ENCODE measurements at places on chromosomes 3 and 15.

DNA sequence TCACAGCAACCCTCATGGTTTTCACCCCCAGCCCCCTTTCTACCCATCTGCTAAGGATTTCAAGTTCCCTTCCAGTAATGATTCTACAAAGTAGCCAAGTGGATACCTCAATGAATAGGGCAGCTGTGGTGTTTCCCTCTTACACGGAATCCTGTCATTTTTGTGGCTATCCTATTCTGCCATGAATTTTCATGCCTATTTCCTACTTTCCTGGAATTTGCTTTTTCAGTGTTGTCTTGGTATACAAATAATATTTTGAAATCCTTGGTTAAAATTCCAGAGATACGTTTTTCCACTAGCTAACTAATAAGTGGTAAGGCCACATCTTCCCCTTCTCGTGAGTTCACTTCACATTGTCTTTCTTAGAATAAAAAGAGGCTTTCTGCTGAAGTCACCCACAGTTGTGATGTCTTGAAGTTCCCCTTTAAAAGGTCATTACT, 7.5 kb downstream of the ADPRH start:
- no peak for DNase-seq

GRCh38 chr15:74982183-74982582, 13.2 kb upstream of the SCAMP5 start:
- DNase-seq, result no peak

DNA sequence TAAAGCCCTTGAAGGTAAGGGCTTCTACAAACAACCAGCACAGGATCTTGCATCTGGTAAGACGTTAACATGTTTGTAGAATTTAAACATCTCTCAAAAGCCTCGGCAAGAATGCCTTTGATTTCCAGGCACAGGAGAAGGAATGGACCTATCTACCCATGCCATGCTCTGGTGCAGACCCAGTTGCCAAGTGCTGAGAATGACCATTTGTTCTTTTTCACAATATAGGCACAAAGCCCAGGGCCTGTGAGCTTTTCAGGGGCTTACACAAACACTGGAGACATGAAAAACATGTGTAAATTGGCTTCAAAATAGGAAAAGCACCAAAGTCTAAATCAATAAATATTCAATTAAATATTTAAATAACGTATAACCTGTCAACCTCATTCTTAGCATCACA, 266.9 kb upstream of the TTC14 start:
- no peak for DNase-seq

GRCh38 chr15:77070180-77070494, 772 bp downstream of the TSPAN3 start:
- DNase-seq, result no peak

DNA sequence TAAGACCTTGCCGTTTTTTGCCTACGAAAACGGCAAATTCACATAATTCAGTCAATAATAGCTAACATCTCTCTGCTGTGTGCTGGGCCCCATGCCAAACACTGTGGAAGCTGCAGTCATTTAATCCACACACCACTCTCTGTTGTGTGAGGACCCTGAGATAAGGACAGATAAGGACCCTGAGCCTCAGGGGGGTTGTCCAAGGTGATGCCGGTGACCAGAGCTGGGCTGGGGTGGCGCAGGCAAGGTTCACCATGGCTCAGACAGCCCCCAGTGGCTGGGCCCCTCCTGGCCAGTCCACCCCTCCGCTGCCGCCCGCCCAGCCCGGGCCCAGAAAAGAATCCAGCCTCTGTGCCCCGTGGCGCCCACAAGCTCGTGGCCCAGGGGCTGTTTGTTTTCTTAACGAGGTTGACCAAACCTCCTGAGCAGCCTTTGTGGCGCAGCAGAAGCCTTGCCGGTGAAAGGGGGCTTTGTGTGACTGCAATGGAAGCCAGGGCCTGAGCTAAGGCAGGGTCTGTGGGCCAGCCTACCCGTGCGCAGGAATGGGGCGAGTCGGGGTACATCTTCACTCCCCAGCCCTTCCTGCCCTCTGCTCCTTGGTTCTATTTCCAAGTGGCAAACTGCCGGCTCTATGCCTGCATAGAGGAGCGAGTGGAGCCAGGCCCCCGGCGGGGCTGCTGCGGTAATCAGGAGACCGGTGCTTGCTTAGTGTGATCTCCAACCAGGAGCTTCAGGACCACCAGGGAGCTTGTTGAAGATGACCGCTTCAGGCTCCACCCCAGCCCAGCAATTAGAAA, 4.4 kb upstream of the SNX22 start:
- DNase-seq, result no peak

- no peak for DNase-seq
Observed at GRCh38 chr15:56984681-56985481, 66.4 kb downstream of the TCF12 start.

- DNase-seq, result no peak
Observed at GRCh38 chr3:187804120-187804744, 59.0 kb upstream of the BCL6 start.

DNA sequence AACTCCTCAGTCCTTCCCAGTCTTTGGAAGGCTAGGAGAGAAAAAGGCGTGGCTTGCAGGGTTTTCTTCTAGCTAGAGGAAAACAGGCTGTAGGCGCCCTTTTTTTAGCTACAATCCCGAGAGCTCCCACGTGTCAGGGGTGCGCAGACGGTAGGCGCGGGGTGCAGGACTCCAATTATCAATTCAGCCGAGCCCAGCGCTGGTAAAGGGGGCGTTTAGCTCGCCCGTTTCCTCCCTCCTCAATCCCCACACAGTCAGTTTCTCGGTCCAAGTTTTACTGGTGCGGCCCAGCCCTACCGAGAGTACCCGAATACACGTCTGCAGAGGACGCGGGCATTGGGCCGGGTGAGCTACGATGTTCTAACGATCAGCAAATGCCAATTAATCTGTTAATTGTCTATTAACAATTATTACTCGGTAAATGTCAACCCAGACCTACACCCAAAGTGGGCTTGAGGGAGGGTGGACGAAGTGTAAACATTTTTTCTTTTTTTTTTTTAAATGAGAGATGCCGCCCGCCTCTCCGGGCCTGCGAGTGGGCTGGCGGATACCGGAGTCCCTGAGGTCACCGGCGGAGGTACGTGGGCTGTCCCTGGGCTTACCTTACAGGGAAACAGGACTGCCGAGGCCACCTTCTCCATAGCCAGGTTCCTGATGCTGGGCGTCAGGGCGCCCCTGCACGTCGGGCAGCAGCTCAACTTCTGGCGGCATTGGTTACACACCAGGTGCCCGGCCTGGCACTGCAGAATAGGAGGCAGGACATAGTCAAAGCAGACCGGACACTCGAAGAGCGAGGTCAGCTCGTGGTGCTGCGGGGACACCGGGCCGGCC, 923 bp downstream of the SIAH2 start:
- no peak for DNase-seq
